ENCODE measurements at places on chromosomes 7 and 10.

- DNase-seq = no peak
Observed at GRCh38 chr7:132030883-132031282, 474.5 kb upstream of the PODXL start.

- DNase-seq = no peak
Observed at GRCh38 chr10:131853610-131853964, 47.2 kb upstream of the PPP2R2D start.

DNA sequence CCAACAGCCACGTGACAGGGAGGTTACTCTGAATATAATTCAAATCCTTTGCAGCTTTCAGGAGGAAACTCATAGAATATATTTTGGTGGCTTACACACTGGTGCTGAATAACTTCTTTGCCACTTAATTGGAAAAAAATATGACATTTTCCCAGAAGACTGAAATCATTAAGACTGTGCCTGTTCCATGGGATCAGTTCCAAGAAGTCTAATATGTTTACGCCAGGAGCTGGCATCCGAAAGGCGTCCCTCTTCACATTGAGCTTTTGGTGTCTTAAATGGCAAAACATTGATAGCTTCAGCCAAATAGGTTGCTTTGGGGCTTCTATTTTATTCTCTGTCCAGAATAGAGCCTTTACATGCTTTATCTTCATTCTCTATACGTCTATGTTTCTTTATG, 917.6 kb upstream of the LRRTM3 start:
- no peak for DNase-seq

DNA sequence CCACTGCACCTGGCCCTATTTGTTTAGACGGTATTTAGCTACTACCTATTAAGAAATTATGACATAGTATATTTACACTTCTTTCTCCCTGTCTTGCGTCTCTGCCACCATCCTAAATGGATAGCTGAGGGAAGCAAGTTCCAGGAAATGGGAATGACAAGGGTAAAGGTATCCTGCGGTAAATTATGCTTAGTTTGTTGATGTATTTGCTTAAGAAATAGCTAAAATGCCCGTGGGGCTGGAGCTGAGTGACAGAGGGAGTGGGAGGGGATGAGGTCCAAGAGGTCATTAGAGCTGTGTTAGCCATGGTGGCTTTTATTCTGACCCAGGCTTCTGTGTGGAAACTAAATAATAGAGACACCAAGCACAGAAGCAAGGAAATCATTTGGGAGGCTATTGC, 29.0 kb upstream of the UBE2D1 start:
- DNase-seq = peak; percentile 56

DNA sequence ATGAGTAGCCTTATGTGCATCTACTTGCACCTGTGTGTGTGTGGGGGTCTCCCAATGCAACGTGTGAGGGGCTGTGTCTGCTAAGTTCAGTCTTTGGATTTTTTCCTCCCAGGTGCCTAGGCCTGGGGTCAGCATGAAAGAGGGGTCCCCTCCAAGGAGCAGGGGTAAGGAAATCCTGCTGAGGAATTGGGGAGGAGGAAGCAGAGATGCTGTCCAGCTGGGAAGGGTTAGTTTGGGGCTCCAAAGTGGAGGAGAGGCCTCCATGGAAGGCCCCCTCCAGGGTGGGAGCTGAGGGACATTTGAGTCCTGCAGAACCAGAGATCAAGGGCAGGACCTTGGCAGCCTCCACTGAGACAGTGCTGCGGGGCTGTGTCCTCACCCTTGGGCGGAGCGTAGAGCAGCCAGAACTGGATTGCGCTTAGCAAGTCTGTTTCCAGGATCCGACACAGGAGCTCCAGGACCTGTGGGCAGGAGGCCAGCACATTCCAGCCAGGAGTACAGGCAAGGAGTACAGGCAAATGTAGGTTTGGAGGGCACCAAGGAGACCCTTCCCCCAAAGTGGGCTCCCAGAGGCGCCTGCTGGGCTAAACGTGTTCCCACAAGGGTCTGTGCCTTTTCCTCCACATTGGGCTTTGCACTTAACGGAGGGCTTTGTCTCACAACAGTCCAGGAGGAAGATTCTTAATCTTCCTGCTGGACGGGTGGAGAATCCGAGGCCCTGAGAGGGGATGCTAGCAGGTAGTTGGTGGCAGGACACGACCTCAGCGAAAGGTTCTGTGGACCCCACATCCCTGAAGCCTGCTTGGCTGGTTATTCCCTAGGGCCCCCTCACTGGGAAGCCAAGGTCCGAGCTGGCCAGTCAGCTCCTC, 10.1 kb downstream of the TBATA start:
- DNase-seq = no peak

- DNase-seq = no peak
Observed at GRCh38 chr10:113127901-113128283, 177.8 kb downstream of the TCF7L2 start.

DNA sequence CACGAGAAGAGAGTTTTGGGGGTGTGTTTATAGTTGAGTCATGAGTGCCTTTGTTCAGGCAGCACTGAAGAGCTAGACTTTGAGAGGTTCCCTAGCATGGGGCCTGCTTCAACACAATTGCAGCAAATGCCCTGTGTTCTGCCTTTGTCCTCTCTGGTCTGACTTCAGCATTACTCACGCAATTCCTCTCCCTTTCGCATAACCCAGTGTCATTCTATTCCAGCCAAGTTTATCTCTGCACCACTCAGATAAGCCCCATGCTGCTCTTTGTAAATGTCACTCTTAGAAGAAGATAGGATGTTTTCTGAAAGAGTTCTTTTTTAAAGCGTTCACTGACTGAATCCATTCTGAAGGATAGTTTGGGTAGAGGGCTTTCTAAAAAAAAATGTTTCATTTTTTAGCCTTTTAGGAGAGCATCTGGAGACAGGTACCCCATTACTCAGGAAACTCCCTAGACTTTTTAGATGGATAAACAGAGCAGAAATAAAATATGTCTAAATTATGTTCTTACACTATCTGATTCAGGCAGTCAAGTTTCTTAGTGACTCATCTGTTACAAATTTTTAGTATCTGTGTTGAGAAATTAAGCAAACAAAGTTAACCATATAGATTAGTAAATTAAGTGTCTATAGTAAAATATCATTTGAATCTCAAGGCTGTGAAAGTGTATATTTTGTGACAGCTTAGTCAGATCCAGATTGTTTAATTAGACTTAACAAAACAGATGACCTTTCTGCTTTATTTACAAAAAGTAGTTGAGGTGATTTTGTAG, 318.5 kb downstream of the GPR158 start:
- DNase-seq = no peak

DNA sequence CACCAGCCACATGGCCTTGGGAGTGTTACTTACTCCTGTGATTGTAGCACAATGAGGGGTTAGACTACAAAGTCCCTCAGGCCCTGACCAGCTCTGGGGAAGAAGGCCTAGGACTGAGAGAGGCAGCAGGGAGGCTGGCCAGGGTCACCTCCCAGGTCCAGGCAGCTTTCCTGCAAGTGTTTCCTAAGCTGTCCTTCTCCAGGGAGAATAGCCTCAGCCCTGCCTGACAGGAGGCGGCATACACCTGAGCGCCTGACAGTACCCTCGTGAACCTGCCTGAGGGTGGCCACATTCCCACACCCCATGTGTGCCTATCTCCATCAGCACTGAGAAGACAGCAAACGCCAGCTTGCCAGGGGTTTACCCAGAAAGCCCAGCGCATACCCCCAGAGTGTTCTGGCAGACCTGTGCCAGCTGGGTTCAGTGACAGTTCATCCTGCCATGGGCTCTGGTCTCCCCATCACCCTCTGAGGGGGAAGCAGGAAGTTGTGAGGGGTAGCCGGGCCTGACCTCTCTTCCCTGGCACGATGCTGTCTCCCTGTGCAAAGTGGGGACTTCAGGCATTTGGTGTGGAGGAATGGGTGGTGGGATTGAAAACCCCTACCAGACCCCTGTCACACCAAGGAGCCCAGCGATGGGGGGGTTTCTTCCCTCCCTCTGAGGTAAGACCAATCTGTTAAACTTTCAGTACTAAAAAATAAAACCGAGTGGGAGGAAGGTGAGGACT, 56.3 kb upstream of the CAMK2B start:
- DNase-seq = no peak

DNA sequence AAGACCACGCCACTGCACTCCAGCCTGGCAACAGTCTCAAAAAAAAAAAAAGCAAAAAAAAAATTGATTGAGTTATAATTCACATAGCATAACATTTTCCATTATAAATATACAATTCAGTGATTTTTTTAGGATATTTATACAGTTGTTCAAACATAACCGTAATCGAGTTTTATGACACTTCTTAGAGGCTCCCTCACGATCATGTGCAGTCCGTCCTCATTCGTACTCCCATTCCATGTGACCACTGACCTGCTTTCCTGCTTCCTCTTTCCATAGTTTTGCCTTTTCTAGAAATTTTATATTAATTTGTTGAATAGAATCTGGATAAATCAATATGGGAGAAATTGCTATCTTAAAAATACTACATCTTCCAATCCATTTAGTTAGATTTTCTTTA, 45.7 kb downstream of the VTI1A start:
- no peak for DNase-seq

GRCh38 chr7:94330269-94331020, 64.2 kb upstream of the COL1A2 start:
- no peak for DNase-seq

DNA sequence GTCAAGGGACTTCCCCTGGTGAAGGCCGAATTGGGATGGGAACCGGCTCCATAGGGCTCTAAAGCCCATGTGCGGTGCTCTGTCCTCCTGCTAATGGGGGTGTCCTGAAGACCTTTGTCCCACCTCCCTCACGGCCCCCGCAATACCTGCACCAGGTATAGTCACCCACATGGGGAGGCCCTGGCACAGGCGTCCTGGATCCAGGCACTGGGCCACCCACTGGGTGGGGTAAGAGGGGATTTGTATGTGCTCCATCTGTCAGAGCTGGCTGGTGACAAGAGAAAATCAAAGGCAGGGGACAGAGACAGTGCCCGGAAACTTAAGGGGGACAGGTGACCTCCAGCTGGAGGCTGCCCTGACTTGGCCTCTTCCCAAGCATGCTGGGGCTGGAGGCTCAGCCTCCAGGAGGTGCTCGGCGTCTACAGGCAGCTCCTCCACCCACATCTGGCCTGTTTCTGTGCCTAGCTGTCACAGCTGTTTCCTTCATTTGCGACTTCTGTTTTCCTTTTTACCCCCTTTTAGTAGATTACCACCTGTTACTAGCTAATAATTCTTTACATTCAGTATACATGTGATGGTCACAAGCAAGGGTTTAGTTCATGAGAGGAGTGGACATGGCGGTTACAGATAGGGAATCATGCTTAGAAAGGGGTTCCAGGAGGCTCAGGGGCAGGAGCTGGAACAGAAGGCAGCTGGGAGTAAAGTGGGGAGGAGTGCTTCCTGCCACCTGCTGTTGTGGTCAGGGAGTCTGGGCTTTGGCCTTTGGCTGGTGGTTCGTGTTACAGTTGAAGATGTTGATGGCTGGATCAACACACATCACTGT, 2.3 kb upstream of the CUZD1 start:
- no peak for DNase-seq

GRCh38 chr10:12208460-12208859, 12.5 kb downstream of the CDC123 start:
- no peak for DNase-seq

- no peak for DNase-seq
Observed at GRCh38 chr10:93873420-93874115, 20.2 kb upstream of the SLC35G1 start.

DNA sequence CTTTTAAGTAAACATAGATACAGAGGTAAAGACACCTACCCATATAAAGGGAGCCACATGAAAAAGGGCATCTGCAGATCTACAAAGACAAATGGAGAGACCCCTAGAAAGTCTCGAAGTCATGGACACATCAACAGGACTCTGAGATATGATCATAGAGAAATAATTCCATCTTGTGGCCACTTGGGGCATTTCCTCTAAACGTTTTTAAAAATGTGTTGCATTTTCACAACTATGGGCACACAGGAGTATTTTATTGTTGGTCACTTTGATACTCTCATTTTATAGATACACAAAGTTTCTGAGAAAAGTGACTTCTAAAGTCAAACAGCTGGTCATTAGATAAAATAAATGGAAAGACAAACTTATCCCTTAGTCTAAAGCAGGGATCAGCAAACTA, 87.1 kb downstream of the CRTAC1 start:
- no peak for DNase-seq

GRCh38 chr10:31697271-31698180, 231.1 kb downstream of the ARHGAP12 start:
- DNase-seq = peak; percentile 33

GRCh38 chr7:31069860-31070555, 17.9 kb downstream of the ADCYAP1R1 start:
- no peak for DNase-seq

DNA sequence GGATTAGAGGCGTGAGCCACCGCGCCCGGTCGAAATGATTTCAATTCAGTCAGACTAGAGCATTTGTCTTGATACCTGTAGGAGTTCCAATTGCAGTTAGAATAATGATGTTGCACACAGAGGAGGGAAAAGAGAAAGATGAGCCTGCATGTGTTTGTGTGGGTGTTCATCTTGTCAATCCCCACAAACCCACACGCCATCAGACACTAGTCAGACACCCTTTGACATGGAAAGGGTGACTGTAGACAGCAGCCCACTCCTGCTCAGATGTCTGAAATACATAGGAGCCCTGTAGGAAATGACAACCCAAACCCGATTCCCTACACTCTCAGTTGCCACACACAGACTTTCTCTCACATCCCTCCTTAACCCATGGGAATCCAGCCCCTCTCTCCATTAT, 92.0 kb downstream of the ABLIM1 start:
- no peak for DNase-seq

GRCh38 chr10:96612055-96612830, 25.4 kb upstream of the TM9SF3 start:
- DNase-seq = peak; percentile 28

DNA sequence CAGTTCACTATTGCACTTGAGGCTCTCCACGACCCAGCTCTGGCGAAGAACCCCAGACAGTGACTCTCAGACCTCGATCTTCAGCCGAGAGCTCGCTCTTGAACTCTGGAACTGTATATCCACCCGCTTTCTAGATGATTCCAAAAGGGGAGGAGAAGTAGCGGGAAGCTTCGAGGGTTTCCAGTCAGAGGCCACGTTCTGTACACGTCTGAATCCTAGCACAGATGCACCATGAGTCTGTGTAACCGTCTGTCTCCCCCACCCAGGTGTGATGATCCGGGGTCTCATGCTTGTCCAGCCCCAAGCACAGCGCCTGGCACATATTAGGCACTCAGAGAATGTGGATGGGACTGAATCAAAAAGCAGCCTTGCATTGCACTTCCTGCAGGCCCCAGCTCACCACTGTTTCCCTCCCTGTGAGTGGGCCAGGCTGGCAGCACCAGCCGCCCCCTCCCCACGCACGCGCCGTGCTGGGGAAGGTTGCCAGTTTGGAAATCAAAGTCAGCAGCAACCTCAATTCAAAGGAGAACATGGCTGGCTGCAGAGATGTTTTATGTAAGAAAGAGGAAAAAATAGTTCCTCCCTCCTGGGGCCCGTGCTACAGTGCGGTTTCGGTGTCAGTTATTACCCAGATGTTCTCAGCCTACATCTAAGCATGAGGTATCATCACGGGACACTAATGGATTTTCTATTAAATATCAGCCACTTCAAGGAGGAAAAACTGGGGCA, 5.7 kb downstream of the GRID2IP start:
- no peak for DNase-seq

Data from COR-L47 (cell line).